ENCODE measurements at places on chromosomes 4 and X.

DNA sequence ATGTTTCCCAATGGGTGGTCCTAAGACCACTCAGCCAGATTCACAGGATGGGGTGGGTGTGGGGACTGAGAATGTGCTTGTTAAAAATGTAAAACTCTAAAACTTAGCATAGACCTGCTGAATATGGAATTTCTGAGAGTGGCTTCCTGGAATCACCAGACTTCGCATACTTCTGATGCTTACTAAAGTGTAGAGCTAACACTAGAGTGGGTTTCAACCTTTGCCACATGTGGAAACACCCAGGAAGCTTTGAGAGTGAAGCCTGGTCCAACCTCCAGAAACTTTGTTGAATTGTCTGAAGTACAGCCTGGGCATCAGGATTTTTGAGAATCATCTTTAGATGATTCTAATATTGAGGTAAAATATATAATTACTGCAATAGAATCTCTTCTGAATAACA is 167.8 kb upstream of the EDNRA start:
- DNase-seq: no peak

DNA sequence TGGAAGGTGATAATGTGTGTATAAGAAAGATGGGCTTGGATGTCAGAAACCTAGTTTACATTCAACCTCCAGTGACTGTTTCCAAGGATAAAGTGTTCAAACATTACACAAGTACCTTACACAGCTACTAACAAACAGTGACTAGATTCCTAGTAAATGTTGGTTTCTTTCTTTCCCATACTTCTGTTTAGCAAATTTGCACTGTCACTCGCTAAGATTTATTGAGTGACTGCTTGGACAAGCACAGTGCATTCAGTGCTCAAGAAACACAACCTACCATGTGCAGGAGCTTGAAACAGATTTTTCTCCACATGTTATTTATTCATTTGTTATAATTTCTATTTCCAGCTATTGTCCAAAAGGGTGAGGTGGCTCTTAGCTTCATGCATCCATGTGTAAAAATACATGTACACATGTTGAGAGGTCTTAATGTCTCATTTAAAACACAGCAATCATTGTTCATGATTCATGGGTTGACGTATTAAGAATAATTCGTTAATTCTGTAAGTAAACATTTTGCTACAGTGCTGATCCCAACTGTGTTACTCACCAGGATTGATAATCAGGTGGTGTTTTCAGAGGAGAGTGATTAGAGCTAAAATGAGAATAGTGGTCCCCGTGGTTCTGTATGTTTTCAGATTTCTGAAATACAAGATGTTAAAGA is 153.0 kb downstream of the DCLK2 start:
- DNase-seq: no peak

DNA sequence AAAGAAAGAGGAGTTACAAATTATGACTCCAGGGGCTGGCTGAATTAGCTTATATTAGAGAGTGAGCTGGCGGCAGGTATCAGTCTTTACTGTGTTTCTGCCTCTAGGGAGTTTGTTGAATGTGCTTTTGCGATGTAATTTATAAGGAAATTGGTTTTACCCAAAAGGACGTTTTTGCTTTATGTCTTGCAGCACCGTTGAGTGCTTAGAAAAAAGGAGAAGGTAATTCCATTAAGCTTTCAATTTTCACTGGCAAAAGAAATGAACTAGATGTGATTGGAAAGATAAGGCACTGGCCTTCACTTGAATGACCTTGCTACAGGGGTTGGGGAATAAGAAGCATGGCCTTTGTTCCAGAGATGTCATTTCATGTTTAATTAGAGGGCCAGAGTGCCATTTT is 74.9 kb upstream of the CBR4 start:
- DNase-seq: no peak

GRCh38 chr4:28548136-28548535 is 1687.5 kb downstream of the STIM2 start:
- DNase-seq: no peak

DNA sequence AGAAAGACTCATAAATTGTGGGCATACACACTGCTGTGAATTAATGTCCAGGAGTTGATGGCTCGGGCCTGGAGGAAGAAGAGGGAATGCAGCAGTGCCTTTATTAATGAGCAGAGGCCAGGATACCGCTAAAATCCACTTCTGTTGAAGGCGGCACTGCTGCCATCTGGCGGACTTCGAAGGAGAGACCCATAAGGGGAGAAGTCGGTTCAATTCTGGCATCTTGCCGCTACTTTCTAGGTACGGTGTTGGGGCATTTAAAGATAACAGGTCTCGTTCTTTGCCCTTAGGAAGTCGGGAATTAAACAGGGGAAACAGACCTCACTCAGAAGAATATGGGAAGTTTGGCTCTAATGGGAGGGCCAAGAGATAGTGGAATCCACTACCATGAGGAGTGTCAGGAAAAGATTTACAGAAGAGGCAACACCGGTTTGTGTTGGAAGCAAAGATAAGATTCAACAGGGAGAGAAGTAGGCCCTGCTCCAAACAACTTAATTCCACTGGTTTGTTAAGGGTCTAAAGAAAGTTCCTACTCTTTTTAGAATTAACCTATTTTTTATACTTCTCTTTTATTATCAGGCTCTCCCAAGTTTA is 133.6 kb upstream of the GIMD1 start:
- DNase-seq: no peak

DNA sequence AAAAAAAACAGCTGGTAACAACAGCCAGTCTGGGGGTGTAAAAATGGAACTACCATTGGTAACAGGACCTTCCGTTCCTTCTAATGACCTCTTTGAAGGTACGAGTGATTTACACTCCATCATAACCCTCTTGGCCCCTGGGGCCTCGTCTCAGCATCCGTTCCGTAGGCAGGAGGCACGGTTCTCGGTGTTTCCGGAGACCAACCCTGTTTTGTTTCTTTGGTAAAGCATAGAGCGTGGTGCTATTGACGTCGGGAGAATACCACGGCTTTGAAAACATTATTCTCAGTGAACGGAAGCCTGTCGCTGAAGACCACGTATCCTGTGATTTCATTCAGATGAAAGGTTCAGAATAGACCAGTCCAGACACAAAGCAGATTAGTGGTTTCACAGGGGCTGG is 198.9 kb downstream of the ASMT start:
- DNase-seq: no peak

DNA sequence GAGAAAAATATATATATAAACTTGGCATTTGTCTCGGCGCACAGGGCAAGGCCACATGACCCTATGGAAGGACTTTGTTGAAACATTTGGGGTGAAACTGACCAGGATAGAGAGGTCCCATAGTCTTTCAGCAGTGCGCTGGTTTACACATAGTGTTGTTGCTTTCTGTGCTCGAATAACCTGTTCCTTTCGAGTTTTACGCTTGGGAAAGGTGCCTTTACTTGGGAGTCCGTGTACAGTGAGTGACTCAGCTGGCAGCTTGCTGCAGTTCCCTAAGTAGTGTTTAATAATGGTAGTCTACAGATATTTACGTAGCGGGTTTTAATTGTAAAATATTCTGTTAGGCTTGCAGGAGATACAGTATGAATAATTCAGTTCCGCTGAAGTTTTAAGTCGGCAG is 578 bp downstream of the APOOL start:
- DNase-seq: no peak

DNA sequence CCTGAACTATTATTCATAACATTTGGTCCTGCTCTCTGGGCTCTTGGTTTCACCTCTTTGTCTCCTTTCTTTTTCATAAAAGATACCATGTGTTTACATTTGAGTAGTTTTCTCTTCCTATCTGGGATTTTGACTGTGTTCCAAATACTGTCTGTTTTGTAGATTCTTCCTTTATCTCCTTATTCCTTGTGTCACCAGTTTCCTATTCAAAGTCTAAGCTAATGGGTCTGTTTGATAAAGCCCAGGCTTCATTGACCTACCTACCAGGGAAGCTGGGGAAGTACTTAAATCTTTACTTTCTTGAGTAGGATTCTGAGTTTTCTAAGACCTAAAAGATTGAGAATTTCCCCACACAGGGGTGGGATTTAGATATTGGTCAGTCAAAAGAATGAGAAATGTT is 409.5 kb downstream of the RAPGEF2 start:
- DNase-seq: no peak

GRCh38 chr4:173191623-173192041 is 23.0 kb downstream of the GALNT7 start:
- no peak for DNase-seq

DNA sequence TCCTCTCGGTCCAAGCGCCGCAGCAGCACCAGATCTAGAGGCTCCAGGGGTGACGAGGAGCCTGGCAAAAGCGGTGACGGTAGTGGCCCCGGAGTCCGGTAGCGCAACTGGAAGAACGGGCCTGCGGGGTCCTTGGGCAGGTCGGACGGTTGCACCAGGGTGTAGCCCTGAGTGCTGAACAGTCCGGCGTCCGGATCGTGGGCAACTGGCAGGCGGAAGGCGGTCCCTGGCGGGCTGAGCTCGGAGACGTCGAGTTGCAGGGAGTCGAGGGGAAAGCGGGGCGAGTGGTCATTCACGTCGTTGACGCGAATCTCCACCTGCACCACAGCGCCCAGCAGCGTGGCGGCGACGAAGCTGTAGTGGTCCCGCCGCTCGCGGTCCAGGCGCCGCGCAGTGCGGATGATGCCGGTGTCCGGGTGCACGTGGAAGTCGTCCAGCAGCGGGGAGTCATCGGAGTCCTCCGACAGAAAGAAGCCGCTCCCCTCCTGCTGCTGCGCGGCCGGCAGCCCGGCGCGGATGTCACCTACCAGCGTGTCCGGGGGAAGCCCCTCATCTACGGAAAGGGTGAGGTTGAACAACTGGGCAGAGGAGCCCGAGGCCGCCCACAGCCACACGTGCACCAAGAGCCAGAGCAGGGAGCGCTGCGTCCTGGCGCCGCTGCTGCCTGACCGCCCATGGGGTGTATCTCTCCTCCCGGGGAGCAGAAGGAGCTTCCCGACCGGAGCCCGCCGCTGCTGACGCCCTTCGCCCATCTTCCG is 837 bp downstream of the DCHS2 start:
- DNase-seq: no peak

- DNase-seq: no peak
These were observed 59.4 kb downstream of the MTHFD2L start for GRCh38 chr4:74217365-74217764.

DNA sequence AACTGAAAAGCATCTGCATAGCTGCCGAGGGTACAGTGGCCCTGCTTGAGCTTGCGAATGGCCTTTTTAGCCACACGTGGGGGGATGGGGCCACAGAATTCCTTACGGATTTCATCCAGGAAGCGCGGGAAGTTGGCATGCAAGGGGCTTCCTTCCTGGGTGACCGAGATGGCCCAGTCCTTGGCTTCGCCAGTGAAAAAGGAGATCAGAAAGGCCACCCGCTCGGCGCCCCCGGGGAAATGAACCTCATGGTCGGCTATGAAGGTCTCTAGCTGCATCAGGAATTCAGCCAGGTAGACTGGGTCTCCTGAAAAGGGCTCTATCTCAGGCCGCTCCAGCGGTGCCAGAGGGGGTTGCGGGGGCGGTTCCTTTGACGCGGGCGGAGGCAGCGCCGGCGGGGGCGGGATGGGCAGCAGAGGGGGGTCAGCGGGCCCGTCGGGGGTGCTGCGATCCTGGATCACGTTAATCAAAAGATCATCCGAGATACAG is 909 bp downstream of the RTL5 start:
- no peak for DNase-seq

DNA sequence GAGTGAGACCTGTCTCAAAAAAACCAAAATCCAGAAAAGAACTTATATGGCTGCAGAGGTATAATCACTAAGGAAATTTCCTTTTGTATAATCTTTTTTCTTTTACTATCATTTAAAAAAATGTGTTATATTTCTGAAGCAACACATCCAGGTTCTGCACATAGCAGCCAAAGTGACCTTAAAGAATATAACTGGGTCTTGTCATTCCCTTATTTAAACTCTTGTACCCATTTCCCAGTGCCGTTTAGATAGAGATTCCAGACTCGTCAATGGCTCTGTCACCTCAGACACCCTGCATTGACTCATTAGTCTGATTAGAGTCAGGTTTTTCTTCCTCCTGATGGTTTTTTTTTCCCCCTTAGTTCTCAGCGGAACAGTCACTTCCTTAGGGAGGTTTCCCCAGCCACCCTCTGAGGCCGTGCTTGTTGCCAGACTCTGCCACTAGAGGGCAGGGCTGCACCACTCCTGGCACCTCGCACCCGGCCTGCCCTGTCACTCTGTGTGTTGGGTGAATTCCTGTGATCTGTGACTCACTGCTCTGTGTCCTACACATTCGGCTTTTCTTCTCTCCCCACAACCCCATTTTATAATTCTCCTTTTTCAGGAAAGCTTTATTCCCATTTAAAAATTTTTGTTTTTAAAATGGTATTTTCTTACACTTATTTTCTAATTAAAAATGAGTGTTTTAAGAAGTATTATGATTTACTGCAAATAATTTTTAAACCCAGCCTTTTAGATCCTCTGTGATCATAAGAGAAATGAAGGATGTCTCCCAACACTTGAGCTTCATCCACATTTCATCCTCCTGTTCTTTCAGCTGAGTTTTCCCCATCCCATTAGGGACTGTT is 32.1 kb downstream of the HTT start:
- DNase-seq: peak; percentile 66

- no peak for DNase-seq
These were observed 257.4 kb downstream of the CFAP299 start for GRCh38 chr4:80592950-80593349.

GRCh38 chr4:163109967-163110366 is 56.7 kb downstream of the NAF1 start:
- no peak for DNase-seq

- peak; percentile 0 for DNase-seq
These were observed 17.0 kb downstream of the LAMP2 start for GRCh38 chrX:120452131-120452530.

- no peak for DNase-seq
These were observed 121.7 kb downstream of the TLL1 start for GRCh38 chr4:165994701-165995100.

DNA sequence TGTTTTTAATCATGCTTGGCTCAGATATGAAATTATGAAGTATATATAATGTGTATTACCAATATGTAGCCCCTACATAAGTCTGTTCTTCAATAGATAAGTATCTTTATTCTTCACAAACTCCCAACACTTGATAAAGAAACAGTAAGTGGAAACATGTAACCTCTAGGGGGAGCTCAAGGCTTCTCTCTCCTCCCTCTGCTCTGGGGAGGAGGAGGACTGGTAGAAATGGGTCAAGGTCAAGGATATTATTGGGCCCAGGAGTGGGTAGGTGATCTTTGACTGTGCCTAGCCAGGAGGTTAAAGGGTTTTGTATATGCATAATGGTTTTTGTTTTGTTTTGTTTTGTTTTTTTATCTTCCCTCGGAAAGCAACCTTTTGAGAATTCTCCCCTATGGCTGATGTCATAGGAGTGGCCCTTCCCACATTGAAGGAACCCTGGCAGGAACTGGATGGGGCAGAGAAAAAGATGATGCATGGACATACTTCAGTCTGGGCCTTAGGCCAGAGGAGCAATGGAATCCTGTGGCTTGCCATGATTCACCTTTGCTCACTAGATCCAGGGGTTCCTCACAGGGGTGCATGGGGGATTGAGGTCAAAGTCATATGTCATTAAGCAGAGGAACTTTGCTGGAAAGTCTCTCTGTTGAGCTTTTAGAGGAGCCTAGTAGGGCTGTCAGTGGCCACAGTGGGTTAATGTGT is 460.3 kb downstream of the MID1IP1 start:
- no peak for DNase-seq
